ENCODE measurements at places on chromosomes 6 and 20.

GRCh38 chr6:16918586-16918985 lies 157.3 kb upstream of the ATXN1 start:
- no peak for DNase-seq

DNA sequence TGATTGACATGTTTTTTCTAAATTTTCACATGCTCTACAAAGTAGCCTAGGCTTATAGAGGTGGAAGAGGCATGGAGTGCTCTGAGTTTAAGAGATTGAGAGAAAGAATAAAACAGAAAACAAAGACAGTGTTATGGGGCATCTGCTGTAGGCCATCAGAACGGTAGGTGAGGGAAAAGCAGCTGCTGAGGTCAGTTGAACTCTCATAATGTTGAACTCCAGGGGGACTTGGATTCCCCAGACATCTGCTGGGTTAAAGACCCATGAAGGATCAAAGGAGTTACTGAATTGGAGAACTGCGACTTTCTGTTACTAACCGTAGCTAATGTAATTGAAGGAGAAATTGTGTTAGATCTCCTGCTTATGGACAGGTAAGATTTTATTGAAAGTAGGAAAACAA lies 333.9 kb downstream of the TFAP2B start:
- DNase-seq: no peak

DNA sequence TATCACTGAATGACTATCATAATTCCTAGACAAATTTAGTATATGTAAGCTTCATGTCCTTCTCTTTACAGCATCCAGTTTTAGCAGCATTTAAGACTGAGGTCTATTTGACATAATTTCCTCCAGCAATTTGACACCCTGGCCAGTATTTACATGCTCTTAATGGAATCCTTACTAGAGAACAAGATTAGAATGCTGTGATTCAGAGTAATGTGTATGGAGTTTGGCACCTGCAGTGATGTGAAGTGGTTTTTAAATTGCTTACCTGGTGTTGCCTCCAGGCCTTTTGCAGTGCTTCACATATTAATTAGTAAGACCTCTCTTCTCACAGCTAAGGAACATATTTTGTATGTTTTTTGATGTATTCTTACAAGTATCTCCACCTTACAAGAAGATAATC lies 9.8 kb downstream of the NKX2-4 start:
- no peak for DNase-seq

DNA sequence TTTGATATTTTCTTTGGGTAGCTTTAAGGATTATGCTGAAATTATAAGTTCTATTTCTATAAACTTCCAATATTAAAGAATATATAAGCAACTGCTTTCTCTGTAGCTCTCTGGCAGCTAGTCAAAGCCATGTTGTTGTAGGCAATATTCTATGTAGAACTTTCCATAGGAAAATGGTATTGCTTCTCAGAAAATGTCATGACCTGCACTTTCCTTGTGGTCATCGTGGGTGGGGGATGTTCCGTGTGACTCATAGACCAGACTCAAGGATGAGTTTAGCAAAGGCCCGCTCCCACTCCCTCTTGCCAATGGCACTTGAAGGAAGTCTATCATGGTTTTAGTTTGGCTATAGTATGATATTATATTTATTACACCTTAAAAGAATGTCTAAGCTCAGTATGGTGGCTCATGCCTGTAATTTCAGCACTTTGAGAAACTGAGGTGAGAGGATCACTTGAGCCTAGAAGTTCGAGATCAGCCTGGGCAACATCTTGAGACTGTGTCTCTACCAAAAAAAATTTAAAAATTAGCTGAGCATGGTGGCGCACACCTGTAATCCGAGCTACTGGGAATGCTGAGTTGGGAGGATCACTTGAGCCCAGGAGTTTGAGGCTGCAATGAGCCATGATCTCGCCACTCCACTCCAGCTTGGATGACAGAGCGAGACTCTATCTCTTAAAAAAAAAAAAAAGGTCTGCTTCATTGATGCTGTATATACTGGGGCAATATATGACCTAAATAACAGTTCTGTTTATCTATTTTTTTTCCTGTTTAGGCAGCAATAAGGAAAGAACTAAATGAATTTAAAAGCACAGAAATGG lies 36.6 kb upstream of the LTV1 start:
- no peak for DNase-seq

GRCh38 chr6:37321516-37322415 lies 32.0 kb upstream of the RNF8 start:
- no peak for DNase-seq

DNA sequence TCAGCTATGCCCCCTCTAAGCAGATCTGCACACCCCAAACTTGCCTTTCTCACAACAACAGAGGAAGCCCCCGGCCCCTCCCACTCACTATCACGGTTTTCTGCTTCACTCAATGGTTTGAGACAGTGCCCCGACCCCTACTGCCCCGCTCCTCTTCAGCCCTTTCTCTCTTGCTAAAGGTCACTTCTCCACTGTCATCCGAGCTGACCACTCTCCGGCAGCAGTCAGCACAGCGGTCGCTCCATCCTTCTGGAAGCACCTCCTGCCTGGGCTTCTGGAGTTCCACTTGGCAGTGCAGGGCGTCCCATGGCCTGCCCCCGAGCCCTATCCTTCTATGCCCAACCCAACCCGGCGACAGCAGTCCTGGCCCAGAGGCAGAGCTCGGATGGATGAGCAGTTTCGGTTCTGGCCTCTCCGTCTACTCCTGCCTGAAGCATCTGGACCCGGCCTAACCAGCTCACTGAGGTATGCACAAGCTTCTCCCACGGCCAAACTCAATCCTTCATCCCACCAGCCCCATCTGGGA lies 4.1 kb downstream of the CTSZ start:
- DNase-seq: no peak

DNA sequence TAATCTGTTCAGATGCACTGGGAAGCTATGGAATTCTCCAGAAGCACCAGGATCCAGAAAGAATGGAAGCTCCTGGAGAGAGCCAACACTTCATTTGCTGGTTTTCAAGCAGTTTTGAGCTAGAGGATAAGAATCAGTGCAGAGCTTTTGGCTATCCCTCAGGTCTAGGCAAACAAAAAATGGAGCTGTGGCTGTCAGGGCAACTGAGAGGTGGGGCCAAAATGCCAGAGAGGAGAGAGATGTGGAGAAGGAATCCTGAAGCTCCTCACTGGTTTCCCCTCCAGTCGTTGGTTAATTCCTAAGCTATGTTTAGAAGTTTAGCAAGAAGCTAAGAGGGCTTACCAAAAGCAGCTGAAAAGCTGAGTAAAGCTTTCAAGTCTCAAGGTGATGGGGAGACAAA lies 294.2 kb upstream of the JARID2 start:
- DNase-seq: no peak

GRCh38 chr6:138036111-138036510 lies 71.1 kb downstream of the PERP start:
- no peak for DNase-seq

- no peak for DNase-seq
Measured at GRCh38 chr6:42236682-42237473, 19.2 kb upstream of the MRPS10 start.

GRCh38 chr6:13863699-13864155 lies 49.4 kb upstream of the MCUR1 start:
- DNase-seq: no peak

DNA sequence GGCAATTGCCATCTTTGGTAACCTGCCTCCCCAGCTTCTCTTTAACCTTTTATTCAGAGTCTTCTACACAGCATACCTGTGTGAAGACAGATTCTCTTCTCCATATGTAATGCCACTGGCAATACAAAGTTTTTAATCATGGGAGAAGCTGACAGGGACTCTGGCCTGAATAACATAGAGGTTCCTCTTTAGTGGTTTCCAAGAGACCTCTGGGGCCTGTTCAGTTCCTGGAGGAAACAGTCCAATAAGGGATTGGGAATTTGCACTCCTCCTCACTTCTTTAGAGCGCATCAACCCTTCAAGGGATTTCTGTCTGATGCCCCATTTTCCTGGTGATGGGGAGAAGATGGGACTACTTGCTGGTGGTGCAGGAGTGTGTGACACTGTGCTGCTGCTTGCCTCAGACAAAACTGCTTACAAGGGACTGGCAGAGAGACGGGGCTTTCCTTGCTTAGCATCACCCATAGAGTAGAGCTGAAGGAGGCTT lies 1.4 kb downstream of the RIMS1 start:
- DNase-seq: no peak

- DNase-seq: no peak
Measured at GRCh38 chr6:135354407-135354806, 143.1 kb downstream of the AHI1 start.

- peak; percentile 62 for DNase-seq
Measured at GRCh38 chr20:8454137-8454712, 322.2 kb downstream of the PLCB1 start.

- no peak for DNase-seq
Measured at GRCh38 chr20:57996936-57997890, 231.2 kb downstream of the ANKRD60 start.

DNA sequence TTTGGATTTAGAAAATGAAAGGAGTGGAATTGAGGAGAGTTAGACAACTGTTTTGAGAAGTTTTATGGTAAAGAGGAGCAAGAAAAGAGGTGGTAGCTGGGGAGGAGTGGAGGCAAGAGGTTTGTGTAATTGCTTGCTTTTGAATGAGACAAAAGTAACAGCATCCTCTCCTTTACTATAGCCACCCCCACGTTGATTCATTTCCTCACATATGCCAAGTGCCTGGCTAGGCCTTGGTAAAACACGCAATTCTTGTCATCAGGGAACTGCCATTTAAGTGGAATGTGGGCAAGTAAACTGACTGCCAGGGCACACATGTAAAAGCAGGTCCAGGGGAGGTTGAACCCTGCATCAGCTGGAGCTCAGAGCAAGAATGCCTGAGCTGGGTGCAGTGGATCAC lies 4.1 kb downstream of the MTRES1 start:
- DNase-seq: no peak

- DNase-seq: no peak
Measured at GRCh38 chr20:59723108-59723500, 118.8 kb downstream of the PHACTR3 start.

GRCh38 chr6:90490030-90490716 lies 96.7 kb downstream of the MAP3K7 start:
- DNase-seq: no peak

- DNase-seq: no peak
Measured at GRCh38 chr20:25470045-25470444, 62.6 kb downstream of the GINS1 start.

- no peak for DNase-seq
Measured at GRCh38 chr6:63492476-63492875, 79.8 kb upstream of the LOC128125822 start.

Data from NCI-H1694 treated with DMSO at 0.1 percent for 48 hours (cell line).